ENCODE measurements at places on chromosomes 6 and 20. TPM values are rescaled to one million over a fixed set of nuclear protein-coding genes. Genes with fewer than 3 reads are reported as not detected.

EBF4 gene
- total RNA-seq, result 19.2 TPM

CYP39A1 gene
- 1.4 TPM for total RNA-seq

C6orf136 gene
- total RNA-seq, result 6.2 TPM

DSTN gene
- total RNA-seq, result 452 TPM

WASF1 gene
- 0.53 TPM for total RNA-seq

DYNLT2 gene
- total RNA-seq, result 0.21 TPM

ADRM1 gene
- total RNA-seq, result 236 TPM

CST5 gene
- not detected for total RNA-seq

DLGAP4 gene
- total RNA-seq, result 98.2 TPM

SCGN gene
- not detected for total RNA-seq

GRCh38 chr6:6545616-6546317 is 42.8 kb upstream of the LY86 start:
- DNase-seq, result no peak

GRCh38 chr6:32181915-32182529 is 2.0 kb downstream of the AGER start:
- no peak for DNase-seq

DNA sequence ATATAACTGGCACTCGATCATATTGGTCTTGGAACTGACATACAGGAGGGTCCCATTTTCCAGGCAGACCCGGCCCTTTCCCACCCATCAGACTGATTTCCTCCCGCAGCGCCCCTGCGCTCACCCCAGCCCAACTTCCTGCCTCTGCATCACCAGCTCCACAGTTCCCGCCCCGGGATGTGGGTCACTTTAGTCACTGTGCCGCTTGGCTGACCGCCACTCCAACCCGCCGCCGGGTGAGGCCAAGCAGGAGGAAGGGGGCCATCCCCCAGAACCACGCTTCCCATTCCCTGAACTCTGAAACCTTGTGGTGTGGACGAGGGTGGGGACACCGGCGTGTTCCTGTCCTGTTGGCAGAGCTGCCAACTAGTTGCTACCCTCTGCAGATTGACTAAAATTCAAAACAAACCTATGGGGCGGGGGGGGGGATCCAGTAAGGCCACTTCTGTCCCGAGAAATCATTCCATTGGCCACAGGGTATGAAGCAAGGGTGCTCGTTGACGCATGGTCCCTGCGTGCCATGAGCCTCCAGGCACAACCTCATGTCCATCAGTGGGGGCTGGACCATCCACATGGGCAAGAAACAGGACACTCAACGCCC is 12.3 kb downstream of the TGM2 start:
- peak; percentile 97 for DNase-seq

- peak; percentile 78 for DNase-seq
These were observed 3.7 kb downstream of the PRSS16 start for GRCh38 chr6:27251112-27251605.

DNA sequence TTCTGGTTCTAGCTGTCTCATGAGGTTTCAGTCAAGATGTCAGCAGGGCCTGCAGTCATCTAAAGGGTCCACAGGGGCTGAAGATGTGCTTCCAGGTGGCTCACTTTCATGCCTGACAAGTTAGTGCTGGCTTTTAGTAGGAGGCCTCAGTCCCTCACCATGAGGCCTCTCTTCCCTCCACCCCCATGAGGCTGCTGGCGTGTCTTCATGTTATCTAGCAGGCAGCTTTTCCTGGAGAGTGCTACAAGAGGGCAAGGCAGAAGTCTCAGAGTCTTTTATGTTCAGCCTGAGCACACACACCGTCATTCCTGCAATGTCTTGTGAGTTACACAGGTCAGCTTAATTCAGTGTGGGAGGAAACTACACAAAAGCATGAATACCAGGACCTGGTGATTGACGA is 769.9 kb downstream of the HDGFL1 start:
- no peak for DNase-seq

GRCh38 chr6:45483021-45483420 is 105.3 kb upstream of the SUPT3H start:
- no peak for DNase-seq

GRCh38 chr20:44273231-44274215 is 26.4 kb downstream of the GDAP1L1 start:
- DNase-seq, result no peak

GRCh38 chr20:8271727-8272126 is 139.7 kb downstream of the PLCB1 start:
- no peak for DNase-seq

- no peak for DNase-seq
These were observed 862 bp downstream of the UCKL1 start for GRCh38 chr20:63955281-63955826.

DNA sequence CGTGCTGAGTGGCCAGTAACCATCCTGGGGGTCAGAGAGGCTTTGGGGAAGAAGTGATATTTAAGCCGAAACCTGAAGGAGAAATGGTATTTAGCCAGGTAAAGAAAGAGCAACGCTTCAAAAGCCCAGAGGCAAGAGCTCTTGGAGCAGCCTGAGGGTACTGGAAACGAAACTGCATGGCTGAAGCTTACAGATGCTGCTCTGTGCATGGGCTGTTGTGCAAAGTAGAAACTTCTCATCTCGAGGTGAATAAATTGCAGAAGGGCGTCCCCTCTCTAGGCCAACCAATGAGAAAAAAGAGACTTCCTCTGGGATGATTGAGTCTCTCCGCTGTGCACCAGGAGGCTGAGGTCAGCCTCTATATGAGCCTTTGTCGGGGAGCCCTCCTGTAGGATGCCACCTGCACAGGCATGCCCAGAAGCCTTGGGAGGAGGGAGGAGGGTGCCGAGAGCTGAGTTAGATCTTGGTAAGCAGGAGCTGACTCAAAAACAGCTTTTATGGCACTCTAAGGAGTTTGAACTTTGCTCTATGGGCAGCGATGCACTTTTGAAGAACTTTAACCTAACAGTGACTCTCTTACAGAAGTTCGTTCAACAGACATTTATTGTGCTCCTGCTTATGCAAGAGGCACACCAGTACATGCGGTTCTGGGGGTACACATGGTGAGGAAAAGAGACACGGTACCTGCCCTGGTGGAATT is 61.6 kb upstream of the EDN1 start:
- no peak for DNase-seq

- DNase-seq, result no peak
These were observed 89.6 kb upstream of the SLC35F1 start for GRCh38 chr6:117817499-117817898.

DNA sequence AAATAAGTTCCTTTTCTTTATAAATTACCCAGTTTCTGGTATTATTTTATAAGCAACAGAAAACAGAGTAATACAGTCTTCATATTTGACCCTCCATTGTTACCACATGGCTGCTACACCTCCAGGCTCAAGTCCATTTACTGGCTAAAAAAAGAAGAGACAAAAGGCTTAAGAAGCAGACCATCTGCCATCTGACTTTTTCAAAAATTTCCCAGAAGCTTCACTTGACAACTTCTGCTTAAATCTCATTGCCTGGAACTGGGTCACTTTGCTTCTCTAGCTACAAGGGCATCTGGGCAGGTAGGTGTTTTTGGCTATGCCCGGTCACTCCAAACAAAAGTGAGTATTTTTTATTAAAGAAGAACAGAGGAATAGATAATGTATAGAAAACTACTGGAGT is 118.0 kb downstream of the GRM1 start:
- DNase-seq, result no peak

- no peak for DNase-seq
These were observed 108.1 kb downstream of the BCKDHB start for GRCh38 chr6:80214436-80215022.

DNA sequence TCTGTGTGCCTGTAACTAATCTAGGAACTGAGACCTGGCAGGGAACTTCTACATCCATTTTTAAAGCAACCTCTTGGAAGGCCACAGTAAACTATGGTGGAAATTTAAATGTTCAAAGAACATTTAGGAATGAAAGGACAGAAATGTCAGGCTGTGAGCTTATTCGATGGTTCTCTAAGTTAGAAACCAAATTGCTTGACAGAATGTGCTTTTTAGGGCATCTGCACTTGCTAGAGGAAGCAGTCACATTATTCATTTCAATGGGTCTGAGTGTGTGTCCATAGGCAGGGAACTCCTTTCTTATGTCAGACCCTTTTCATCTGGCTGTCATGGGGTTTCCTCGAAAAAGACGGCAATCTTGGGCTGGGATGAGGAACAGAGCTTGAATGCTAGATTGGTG is 84.4 kb downstream of the PPP1R14C start:
- DNase-seq, result no peak

- no peak for DNase-seq
These were observed 158.0 kb downstream of the PHF3 start for GRCh38 chr6:63793465-63794137.

- no peak for DNase-seq
These were observed 63.5 kb upstream of the STMND1 start for GRCh38 chr6:17038316-17038715.

GRCh38 chr6:111238464-111239119 is 151.3 kb downstream of the SLC16A10 start:
- DNase-seq, result no peak

- no peak for DNase-seq
These were observed 29.1 kb downstream of the ASXL1 start for GRCh38 chr20:32387252-32387651.

DNA sequence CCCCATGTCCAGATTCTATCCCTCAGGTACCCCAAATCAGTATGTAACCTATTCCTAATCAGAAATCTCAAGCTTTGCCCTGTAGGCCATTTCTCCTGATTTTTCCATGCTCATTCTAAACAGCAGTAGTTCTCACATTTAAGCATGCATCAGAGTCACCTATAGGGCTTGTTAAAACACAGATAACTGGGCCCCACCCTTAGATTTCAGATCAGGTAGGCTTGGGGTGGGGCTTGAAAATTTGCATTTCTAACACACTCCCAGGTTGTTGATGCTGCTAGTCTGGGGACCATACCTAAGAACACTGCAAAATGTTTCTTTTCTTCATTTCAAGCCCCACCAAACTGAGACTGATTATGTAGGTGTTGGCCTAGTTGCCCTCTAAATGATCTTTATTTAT is 621.2 kb upstream of the FLRT3 start:
- DNase-seq, result no peak

DNA sequence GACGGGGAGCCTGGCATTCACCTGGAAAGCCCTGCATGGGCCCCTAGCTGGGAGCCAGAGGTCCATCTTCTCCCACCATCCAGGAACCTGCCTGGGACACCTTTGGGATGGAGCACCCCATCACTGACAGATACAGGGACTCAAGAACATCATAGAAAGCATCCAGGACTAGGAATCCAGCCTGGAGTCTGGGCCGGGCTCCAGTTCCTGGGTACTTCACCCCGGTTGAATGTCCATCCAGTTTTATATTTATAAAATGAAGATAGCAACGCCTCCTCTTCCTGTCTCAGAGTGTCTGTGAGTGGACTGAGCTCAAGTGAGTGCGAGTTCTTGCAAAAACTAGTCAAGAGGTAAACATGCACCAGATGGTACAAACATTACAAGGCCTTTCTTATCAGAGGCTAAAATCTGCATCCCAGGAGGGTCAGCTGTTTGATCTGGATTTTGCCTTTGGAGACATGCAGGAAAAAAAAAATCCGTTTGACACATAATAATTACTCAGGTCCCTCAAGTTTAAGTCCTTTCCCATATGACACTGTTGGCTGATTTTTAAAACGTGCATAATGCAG is 27.4 kb downstream of the ZC3H12D start:
- DNase-seq, result no peak

DNA sequence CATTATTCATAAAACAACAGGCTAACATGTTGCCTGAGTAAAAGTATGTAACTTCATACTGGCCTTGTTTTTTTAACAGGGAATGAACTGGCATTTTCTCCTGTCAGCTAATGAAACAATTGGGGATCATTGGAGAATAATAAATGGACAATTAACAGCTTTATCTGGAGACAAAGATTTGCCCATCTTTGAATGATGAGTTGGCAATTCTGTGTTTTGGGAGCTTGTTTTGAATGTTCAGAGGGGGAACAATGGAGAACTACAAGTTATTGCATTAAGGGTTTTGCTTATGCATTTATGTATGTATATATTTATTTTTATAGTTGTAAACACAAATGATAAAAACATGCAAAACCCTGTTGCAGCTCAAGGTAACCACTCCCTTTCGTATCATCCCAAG is 150.3 kb downstream of the CBLN4 start:
- no peak for DNase-seq

- DNase-seq, result no peak
These were observed 124.8 kb upstream of the SLC2A12 start for GRCh38 chr6:134177236-134177635.

- no peak for DNase-seq
These were observed 310.5 kb downstream of the TAF4 start for GRCh38 chr20:61754976-61755778.

- DNase-seq, result no peak
These were observed 5.3 kb upstream of the IP6K3 start for GRCh38 chr6:33751771-33752645.

DNA sequence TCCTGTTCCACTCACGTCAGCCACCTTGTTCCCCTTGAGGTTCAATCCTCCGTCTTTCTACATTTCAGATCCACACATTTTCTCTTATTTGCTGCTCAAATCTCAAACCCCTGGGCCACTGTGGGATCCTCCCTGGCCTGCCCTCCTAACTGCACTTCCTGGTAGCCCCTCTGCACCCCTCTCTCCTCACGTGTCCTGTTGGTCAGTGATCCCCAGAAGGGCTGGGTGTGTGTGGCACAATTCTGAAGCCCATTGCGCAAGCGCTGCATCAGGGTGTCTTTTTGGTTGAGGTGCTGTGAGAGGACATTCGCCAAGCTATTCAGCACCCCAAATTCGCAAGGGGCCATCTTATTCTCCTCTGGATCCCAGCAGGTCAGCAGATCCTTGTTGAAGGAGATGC is 2.3 kb downstream of the HLA-DMB start:
- no peak for DNase-seq

GRCh38 chr6:13300643-13301590 is 27.4 kb downstream of the TBC1D7 start:
- no peak for DNase-seq

GRCh38 chr6:35775031-35775430 is 1.4 kb upstream of the CLPSL2 start:
- no peak for DNase-seq

DNA sequence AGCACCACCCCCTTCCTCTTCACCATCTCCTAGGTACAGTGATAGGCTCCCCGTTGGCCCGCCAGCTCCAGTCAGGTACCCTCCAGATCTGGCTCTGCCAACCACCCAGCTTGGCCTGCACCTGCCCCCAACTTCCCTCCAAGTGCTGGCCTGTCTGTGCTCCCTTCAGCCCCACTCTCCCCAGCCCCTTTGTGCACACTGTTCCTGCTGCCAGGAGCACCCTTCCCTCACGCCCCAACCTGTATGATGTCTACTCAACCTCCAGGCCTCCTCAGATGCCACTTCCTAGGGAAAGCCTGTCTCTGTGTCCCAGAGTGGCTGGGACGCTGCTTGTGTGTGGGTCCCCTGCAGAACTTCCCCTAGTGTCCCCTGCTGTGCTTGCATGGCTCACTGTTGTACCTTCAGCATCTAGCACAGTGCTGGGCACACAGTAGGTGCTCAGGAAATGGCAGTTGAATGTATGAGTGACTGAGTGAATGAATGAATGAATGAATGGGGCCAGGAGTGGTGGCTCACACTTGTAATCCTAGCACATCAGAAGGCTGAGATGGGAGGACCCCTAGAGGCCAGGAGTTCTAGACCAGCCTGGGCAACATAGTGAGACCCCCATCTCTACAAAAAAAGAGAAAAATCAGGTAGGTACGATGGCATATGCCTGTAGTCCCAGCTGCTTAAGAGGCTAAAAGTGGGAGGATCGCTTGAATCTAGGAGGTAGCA is 3.0 kb downstream of the ZBP1 start:
- DNase-seq, result peak; percentile 46

GRCh38 chr6:85008296-85009009 is 244.1 kb upstream of the TBX18 start:
- no peak for DNase-seq

- DNase-seq, result no peak
These were observed 29.1 kb upstream of the CSNK2A1 start for GRCh38 chr20:572727-573126.

- no peak for DNase-seq
These were observed 1321.1 kb upstream of the GJE1 start for GRCh38 chr6:140811642-140812041.
